ENCODE measurements at places on chromosomes 4 and X.

DNA sequence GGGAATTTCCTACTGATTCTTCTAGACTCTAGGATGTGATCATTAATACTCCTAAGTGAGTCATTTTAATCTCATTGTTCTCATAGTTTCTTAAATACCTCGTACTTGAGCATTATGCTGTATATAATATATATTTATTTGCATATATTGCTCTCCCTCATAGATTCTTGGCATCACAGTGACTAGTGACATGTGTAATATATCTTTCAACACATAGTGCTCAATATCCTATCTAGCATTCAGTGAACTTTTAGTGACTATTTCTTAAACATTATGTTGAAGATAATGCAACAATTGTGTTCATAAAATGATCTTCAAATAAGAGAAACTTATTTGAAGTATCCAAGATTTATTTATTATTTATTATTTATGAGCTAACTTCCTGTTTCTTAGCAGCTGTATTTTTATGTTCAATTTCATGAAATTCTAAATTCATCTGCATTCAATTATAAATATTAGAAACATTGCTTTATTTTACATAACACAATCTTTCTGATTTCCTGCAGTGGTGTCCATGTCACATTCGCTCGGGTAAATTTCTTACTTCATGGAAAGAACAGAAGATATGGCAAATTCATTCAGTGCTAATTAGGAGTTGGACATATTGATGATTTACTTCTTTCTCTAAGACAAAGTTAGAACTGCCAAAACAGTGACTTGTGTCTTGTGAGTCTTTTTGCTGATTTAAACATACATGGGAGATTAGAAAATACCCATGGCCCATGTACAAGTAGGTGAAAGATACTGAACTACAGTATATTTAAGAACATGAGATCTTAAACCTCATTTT, 1095.5 kb upstream of the IGFBP7 start:
- no peak for DNase-seq

GRCh38 chrX:152876931-152877840, 20.7 kb upstream of the ZNF185 start:
- DNase-seq: no peak

GRCh38 chr4:9969526-9970398, 51.5 kb downstream of the SLC2A9 start:
- no peak for DNase-seq

DNA sequence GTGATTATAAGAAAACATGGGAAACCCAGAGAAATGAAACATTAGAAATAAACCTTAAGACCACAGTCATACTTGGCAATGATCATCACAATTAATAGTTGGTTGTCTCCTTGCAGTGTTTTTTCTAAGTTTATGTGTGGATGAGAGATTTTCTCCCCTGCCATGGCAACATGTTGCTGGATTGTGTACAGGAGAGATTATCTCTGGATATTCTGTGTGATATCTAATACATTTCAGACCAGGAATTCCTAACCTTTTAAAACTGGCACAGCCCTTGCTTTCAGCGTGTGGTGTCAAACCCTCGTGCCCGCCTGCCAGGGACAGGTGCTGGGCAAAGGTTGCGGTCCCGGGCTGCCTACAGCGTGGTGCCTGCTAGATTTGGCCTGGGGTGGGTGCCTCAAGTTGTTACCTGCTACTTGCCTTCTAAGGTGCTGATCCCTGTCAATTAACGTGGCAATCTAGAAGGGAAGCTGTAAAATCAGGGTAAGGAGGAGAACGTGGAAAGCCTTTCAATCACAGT, 100.5 kb downstream of the TMEM131L start:
- no peak for DNase-seq

DNA sequence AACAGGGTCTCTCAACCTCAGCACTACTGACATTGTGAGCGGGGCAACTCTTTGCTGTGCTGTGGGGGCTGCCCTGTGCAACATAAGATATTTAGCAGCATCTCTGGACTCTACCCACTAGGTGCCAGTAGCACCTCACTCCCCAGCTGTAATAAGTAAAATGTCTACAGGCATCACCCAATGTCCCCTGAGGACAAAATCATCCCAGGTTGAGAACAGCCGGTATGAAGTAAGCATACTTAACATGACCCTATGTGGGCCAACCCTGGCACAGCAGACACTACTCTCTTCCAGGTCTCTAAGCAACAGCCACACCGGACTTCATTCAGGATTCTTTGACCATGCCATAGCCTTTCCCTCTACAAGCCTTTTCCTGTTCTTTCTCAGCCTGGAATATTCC, 10.5 kb upstream of the MGST2 start:
- no peak for DNase-seq

DNA sequence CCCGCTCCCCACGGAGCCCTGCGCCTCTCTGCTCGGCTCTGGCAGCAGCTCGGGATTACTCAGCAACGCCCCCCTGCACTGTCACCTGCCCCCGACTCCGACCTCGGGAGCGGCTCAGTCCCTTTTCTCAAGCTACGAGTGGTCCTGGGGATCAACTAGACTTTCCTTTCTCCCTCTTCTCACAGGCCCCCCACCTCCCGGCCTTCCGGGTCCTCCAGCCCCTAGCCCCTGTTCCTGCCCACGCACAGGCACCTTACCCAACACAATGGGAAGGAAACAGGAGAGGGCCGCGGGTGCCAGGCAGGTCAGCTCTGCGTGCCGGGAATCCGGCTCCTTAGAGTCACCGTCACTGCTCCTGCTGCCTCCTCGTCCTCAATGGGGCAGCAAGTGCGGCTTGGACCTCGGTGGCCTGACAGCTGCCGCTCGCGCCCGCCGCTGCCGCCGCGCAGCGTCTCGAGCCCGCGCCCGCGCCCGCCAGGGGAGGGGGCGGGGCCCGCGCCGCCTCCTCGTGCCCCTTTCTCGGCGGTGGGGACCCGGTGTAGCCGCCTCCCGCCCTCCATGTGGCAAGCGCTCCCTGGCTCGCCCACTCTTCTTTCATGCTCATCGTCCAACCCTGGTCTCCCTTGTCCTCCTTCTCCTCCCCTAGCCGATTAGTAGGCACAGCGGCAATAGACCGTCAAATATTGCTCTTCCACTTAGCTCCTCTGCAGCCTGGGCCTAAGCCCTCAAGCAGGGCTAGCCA, at the start of gene RAB9B:
TSS of gene RAB9B (minus strand) at position 455 of the 742 bp plus-strand sequence. CDS start 6,473 bp downstream, outside the sequence.
- DNase-seq: peak; percentile 46

DNA sequence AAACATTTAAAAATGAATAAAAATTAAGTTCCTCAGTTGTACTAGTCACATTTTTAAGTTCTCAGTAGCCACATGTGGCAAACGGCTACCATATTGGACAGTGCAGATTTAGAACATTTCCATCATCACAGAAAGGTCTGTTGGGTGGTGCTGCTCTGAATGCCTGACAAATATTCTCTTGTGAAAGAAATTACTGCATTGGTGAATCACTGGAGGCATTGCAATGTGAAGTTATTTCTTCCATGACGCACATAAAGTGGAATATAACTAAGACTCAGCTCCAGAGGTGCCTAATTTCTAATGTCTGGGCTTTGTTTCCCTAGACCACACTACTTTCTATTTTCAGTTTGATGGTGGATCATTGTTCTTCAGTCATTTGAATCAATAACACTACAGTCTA, 44.9 kb downstream of the CLNK start:
- DNase-seq: no peak

- DNase-seq: no peak
Observed at GRCh38 chr4:175758050-175759024, 53.7 kb downstream of the GPM6A start.

DNA sequence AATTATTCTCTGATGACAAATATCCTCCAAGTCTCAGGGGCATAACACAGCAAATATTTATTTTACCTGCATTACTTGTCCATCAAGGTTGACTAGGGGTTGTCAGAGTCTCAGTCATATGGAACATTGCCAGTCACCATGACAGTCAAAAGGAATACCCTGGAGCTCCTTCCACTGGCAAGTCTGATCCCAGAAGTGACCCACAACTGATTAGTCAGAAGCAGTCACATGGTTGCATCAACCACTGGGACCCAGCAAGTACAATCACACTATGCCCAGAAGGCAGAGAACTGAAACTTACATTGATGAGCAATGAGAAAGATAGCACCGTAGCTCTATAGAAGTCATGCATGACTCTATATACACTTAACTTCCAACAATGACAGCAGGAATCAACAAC, 41.9 kb upstream of the SOD3 start:
- no peak for DNase-seq
